Activated T-cell treated with anti-CD3 and anti-CD28 coated beads for 48 hours (primary cell): ENCODE measurements at places on chromosomes 3 and 15.

DNA sequence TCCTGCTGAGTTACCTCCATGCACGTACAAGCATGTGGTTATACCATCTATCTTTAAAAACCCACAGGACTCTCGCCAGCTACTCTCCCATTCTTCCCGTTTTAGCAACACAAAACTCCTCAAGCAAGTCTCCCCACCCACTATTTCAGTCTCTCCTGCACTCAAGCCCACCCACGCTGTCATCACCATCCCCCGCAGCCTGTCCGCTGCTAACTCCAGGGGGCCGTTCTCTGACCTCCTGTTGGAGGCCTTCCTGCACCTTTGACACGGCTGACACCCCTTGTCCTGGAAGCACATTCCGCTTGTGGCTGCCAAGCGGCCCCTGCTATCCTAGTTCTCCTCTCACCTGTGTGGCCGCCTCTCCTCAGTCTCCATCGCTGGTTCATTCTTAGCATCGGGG, 7.5 kb upstream of the PCSK6 start:
- DNase-seq: no peak

DNA sequence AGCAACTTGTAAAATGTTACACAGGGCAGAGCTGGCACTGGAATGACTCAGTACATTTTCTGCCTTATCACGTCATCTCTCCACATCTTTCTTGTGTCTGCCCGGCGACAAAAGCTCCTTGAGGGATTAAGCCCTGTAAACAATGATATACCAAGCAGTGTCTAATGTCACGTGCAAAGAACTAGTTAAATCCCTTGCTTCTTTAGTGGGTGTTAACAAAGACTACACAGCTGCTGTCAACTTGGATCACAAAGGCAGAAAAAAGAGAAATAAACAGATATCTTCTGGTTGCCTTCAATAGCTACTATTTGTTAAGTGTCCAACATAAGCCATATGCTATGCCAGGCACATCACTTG, 48.1 kb upstream of the FRMD4B start:
- DNase-seq: no peak

DNA sequence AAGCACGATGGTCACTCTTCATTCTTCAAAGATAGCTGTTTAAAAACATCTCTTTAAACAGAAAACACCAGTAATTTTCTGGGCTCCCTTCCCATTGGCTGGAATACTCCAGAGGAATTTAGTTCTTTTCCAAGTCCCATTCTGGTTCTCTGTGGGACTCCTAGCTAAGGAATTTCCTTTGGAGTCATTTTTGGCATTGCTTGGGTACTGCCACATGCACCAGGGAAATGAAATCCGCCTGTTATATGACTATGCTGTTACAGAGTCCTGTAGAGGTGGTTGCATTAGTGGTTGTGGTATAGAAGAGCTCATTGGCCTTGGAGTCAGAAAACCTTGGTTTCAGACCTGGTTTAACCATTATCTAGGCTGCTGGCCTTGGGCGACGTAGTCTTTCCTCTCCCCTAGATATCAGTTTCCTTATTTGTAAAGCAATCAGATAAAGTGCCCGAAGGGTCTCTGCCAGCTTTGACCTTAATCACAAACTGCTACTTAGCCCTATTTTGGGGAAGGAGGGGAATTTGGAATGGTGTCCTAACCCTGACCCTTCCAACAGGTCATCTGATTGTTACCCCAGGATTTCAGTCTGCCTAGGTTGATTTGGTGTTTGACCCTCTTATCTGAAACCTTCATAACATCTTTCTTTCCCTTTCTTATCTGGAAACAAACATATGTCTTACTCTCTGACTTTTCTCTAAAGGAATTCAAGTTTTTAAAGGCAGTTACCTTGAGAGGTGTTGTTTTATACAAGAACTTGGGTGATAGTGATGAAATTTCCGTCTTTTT, 13.4 kb downstream of the RTP1 start:
- DNase-seq: no peak

DNA sequence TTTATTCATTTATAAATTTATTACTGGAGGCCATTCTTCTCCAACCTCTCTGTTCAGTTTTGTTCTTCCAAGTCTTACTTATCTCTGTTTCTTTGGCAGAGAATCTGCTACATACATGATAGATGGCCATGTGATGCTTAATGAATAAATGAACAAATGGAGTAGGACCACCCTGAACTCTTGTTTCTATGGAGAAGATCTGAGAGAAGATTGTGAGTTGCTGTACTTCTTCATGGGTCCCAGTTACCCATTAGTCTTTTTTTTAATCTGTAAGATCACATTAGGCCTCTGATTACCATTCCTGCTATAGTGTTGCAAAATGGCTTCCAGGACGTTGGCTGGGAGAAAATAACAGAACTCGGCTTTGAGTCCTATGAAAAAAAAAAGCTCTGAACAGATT, 191.9 kb upstream of the SYNPR start:
- DNase-seq: no peak

- DNase-seq: no peak
Measured at GRCh38 chr3:12415014-12415680, 69.1 kb upstream of the TSEN2 start.
